ENCODE measurements at places on chromosomes 13 and 19.

GRCh38 chr19:18995804-18996241, 37.5 kb downstream of the SUGP2 start:
- peak; percentile 91 for DNase-seq

DNA sequence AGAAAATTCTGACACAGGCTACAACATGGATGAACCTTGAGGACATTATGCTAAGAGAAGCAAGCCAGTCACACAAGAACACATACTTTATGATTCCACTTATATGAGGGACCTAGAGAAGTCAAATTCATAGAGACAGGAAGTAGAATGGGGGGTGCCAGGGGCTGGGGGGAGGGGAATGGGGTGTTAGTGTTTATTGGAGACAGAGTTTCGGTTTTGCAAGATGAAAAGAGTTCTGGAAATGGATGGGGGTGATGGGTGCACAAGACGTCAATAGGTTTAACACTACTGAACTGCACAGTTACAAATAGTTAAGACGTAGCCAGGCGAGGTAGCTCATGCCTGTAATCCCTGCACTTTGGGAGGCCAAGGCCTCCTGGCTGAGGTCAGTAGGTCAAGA, 3.5 kb upstream of the ZNF787 start:
- no peak for DNase-seq

DNA sequence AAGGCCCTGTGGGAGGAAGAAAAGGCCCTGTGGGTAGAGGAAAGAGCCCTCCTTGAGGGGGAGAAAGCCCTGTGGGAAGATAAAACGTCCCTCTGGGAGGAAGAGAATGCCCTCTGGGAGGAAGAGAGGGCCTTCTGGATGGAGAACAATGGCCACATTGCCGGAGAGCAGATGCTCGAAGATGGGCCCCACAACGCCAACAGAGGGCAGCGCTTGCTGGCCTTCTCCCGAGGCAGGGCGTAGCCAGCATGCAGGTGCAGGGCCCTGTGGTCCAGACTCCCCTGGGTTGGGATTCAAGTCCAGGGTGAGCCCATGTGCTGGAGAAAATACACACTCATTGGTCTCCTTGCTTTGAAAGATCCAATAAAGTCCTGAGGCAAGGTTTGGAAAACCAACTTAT, 4.1 kb downstream of the CCDC70 start:
- no peak for DNase-seq

DNA sequence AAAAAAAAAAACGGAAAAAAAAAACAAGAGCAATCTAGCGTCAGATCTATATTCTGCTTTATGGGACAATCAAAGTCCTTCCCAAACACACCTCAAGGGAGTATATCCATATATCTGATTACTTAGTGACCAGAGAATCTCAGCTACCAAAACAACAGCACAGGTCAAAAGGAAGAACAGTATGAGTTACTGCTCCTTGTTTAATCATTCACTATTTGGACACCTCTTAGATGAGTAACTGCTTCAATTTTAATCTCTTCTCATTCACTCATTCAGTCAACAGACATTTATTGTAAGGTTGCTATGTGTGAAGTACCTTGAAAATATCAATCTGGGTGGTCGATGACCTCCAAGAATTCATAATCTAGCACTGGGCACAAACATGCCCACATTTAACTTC, 193.2 kb downstream of the IRS2 start:
- no peak for DNase-seq

DNA sequence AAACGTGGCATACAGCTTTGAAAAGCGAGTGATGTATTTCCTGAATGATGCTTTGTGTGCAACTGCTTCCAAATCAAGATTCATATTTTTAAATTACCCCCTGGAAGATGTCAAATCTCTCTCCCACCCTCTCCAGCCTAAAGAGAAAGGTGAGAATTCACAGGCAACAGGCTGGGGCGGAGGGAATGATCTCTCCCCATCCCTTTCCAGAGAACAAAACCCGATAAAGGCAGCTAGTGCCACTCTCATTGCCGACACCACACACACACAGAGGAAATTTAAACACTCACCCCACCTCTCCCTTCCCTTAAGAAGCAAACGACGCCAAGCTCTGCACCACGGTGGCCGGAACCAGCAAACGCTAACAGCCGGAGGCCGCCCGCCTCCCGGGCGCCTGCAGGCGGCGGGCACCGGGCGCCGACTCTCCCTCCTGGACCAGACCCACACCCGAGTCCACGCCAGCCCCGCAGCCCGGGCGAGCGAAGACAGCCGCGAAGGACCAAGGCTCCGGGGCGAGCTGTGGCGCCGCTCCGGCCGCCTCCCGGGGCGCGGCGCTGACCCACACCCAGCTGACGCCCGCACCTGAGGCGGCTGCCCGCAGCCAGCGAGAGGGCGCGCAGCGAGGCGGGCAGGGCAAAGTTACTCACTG, 477 bp downstream of the LNX2 start:
- DNase-seq: peak; percentile 22

DNA sequence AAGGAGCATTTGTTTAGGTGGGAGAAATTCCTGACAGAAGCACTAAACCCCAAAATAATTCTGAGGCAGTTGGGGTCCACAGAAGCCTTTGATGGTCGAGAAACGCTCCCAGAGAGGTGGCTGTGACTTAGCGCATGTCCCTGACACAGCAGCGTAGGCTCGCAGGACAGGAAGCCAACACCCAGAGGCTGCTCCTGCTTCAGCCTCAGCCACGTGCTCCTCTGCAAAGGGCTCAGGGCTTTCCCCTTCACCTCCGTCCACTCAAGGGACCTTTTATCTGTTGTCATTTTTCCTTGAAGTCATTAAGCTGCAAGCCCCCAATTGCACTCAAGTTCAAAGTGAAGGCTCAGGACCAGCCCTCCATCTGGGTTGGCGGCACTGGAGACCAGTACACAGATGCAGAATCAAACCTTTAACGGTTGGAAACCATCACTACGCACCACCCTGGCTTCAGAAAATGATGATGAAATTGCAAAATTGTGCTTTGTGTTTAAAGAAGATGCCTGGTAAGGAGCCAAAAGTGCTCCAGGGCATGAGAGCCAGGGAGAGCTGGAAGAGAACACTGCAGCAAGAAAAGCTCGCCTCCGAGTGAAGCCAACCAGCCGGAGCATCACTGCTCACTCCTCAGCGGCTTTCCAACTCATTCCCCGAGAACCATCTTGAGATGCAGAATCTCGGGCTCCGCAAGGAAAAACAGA, 219.6 kb downstream of the RAP2A start:
- no peak for DNase-seq

DNA sequence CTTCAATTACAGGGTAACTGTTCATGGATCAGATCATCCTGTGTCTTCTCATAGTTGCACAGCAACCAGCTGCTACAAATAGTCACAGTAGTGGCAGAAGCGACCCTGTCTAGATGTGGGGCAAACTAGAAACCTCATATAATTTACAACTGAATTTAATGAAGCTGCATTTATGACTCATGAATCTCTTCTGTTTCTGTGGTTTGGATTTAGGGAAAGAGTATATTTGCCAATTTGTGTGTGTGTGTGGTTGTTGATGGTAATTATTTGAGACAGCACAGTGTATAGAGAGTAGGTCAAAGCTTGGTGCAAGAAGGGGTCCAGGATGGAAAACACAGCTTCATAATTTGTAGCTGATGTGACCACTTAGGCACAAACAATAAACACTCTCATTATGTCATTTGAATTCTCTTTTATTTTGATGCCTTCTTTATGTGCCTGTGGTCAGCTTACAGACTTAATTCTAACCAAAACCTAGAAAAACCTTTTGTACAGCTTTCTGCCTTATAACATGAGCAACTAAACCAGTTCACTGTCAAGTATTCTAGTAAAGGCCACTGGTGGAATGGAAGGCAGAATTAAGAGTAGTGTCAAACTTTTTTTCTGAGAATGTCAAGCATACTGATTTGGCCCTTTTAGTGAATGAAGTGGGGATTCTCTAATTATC, 218.1 kb downstream of the TBC1D4 start:
- no peak for DNase-seq

- no peak for DNase-seq
These were observed 198.8 kb downstream of the MYO16 start for GRCh38 chr13:108828086-108828815.

DNA sequence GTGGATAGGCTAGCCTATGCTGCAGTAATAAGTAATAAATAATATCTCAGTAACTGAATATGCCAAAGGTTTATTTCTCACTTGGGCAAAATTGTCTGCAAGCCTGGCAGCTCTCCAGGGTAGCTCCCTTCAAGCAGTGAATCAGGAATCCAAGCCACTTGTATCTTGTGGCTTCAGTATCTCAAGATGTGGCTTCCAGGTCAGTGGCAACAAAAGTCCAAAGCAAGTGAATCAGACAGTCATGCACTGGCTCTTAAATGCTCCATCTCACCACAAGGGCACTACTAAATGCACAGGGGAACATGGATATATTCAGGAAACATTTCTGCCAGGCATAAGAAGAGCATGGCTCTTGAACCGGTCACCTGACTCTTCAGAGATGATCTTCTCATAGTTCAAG, 126.3 kb downstream of the KCTD12 start:
- no peak for DNase-seq

- no peak for DNase-seq
These were observed 8.1 kb downstream of the B3GLCT start for GRCh38 chr13:31207661-31208552.

DNA sequence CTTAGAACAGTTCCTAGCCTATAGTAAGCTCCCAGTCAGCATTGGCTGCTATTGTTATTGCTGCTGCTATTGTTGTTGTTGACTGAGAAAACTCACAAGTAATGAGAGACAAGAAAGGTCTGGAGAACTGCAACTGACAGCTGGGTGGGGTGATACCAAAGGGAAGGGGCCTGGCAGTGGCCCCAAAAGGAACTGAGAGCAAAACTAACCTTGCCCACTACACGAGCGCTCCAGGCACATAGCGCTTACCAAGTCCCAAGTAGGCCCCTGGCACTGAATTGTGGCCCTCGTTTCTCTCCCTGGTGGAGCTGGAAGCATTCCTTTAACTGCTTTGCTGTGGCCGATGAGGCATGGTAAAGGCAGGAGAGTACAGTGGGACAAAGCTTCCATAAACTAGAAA, 59.7 kb downstream of the KCTD12 start:
- no peak for DNase-seq

GRCh38 chr19:45769821-45770191, 754 bp upstream of the SIX5 start:
- DNase-seq: no peak

- DNase-seq: no peak
These were observed 737.7 kb downstream of the PCDH9 start for GRCh38 chr13:66492479-66492878.

GRCh38 chr19:2739602-2740313, at the start of gene SLC39A3:
Gene SLC39A3, minus strand, starts transcription at chr19:2740017. Its CDS starts 2,760 bp downstream, at chr19:2737257.
- DNase-seq: peak; percentile 100

GRCh38 chr13:40539576-40540327, 126.7 kb downstream of the FOXO1 start:
- DNase-seq: no peak

GRCh38 chr13:71865874-71866334, 1.1 kb downstream of the DACH1 start:
- peak; percentile 35 for DNase-seq

- DNase-seq: no peak
These were observed 57.3 kb upstream of the POMP start for GRCh38 chr13:28601581-28601980.

GRCh38 chr13:100440751-100441425, 147.7 kb downstream of the GGACT start:
- peak; percentile 25 for DNase-seq

DNA sequence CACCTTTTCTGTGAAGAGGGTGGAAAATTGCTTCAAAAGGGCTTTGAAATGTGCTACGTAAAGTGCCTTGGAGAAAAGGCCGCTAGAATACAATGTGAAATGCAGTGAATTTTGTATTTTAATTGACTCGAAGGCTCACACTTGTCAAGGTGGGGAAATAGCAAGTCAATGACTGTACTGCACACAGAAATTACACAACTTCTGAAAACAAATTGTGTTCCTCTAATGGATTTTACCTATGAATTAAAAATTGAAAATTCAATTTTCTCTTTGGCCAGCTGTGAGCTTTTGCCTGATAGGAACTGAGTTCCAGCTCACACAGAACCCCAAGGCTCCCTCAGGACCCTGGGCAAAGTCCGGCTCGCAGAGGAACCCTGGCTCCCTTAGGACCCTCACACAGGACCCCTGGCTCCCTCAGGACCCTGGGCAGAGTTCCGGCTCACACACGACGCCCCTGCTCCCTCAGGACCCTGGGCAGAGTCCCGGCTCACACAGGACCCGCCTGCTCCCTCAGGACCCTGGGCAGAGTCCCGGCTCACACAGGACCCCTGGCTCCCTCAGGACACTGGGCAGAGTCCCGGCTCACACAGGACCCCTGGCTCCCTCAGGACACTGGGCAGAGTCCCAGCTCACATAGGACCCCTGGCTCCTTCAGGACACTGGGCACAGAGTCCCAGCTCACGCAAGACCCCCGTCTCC, 324.9 kb downstream of the UQCRFS1 start:
- DNase-seq: no peak

DNA sequence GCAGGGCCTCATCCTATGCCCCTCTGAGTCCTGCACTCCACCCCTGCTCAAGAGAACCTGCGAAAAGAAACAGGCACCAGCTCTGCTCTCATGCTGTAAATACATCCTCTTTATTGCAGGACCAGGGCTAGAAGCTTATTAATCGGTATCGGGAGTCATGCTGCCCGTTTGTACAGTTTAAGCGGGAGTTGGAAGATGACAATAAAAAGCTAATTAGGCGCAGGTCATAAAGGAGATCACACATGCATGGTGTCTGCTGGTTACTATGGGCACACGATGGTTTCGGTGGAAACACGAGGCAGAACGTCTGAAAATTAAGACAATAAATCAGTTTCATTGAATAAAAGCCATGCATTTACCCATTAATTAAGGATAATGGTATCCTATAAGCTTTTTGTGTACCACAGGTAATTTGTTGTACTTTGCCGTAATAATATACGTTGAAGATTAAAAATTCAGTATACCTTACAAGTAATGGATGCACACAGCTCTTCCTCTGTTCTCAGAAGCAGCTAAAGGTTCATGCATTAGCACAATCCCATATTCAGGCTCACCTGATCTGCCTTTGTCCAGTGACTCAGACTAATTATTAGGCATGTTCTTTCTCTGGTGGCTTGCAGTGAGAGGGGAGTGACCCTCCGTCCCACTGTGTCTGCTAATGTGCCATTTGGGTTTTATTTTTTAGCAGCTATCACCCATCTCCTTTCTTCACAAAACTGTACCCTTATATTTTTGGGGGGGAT, 406.0 kb downstream of the TSHZ3 start:
- no peak for DNase-seq

DNA sequence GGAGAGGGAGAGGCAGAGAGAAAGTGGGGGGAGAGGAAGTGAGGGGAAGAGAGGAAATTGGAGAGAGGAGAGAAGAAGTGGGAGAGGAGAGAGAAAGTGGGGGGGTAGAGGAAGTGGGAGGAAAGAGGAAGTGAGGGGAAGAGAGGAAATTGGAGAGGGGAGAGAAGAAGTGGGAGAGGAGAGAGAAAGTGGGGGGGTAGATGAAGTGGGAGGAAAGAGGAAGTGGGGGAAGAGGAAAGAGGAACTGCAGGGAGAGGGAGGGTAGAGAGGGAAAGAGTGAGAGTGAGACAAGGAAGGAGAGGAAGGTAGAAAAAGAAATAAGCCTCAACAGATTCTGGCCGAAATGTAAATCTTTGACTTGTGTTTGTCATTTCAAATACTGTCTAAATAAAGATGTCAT, 146.6 kb downstream of the KLF12 start:
- no peak for DNase-seq

- no peak for DNase-seq
These were observed 19.6 kb downstream of the ELL start for GRCh38 chr19:18502246-18502637.

GRCh38 chr19:3880471-3881271, at the start of gene ATCAY:
Gene ATCAY, plus strand, starts transcription at chr19:3880685. Its CDS starts 5,083 bp downstream, at chr19:3885768.
- DNase-seq: no peak
